ENCODE measurements at places on chromosomes 5 and 9.

- DNase-seq = no peak
Measured at GRCh38 chr9:32136700-32137339, 247.6 kb upstream of the ACO1 start.

DNA sequence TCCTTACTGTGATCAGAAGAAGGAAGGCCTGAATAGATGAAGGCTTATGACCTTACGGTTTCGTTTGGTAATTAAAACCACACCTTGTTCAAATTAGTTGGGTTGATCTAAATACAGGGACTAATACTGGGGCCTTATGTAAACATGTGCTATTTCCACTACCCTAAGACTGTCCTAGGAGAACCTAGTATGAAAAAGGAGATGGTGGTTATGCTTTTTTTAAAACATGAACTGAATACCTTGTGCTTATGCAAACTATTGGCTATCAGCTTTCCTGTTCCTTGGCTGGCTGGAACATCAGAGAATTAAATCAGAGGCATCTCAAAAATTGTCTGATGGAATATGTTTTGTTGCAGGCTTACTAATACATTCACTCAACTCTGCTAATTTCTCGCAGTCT, 3.9 kb downstream of the MYOT start:
- no peak for DNase-seq

DNA sequence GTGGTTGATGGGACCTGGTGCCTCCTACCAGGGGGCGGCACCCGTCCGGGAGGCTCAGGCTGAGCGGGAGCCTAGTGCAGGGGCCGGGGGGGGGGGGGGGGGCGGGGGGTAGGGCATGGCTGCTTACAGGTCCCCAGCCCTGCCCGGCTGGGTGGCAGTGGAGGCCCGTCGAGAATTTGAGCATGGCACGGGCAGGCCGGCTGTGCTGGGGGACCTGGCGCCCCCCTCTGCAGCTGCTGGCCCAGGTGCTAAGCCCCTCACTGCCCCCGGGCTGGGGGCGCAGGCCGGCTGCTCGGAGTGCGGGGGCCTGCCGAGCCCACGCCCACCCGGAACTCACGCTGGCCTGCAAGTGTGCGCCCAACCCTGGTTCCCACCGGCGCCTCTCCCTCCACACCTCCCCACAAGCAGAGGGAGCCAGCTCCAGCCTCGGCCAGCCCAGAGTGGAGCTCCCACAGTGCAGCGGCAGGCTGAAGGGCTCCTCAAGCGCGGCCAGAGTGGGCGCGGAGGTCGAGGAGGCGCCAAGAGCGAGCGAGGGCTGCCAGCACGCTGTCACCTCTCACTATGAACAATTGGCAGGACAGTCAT, 77.7 kb downstream of the LMNB1 start:
- no peak for DNase-seq

GRCh38 chr5:58793888-58794657, 211.2 kb downstream of the RAB3C start:
- DNase-seq = no peak

DNA sequence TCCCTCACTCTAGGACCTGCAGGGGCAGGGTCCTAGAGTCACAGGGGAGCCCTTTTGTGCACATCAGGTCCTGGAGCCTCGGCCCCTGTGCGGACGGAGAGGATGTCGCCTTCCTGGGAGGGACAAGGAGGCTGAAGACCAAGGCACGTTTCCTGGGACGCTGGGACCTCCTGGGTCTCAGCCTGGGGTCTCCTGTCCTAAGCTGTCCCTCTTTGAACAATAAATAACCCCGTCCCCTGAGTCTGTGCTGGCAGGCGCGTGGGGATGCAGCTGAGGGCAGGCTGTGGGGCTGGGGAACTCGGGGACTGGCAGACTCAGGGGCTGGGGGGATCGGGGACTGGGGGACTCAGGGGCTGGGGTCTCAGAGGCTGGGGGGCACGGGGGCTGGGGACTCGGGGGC, 31.1 kb downstream of the PAEP start:
- DNase-seq = no peak

- no peak for DNase-seq
Measured at GRCh38 chr5:111840036-111840674, 83.2 kb upstream of the NREP start.

DNA sequence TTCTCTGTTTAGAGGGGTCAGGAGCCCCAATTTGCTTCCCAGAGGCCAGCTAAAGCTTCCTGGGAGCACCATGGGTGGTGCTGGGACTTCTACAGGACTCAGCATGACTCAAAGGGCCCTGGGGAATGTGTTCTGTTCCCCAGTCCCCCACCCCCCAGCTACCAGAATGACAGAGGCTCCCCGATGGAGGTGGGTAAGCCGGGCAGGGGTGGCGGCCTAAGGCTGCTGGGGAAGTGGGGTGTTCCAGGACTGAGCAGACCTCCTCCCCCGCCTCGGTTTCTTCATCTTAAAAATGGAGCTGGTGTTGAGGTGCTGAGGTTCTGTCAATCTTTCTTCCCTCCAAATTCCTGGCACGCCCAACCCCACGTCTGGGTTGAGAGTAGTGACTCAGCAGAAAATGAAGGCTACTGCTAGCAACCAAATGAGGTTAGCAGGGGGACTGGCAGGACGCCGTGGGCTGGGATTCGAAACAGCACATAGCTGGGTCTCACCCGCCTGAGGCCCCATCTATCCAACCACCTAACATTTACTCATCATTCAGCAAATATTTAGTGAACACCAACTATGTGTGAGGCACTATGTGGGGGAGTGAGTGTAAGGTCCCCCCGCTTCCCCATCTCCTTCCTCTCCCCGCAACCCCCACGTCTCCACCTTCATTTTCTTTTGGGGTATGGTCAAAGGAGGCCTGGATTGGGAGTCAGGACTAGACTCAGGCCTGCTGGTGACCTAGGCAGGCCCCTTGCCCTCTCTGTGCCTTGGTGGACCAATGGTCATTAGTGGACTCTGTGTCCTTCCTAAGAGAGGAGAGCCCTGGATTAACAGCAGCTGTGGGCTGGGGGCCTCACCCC, 50.2 kb downstream of the C9orf50 start:
- DNase-seq = no peak

- DNase-seq = no peak
Measured at GRCh38 chr5:74679966-74680365, 5.1 kb upstream of the HEXB start.

- no peak for DNase-seq
Measured at GRCh38 chr9:129021091-129021490, 7.0 kb downstream of the SH3GLB2 start.

GRCh38 chr9:121634329-121635261, 16.8 kb upstream of the DAB2IP start:
- no peak for DNase-seq

DNA sequence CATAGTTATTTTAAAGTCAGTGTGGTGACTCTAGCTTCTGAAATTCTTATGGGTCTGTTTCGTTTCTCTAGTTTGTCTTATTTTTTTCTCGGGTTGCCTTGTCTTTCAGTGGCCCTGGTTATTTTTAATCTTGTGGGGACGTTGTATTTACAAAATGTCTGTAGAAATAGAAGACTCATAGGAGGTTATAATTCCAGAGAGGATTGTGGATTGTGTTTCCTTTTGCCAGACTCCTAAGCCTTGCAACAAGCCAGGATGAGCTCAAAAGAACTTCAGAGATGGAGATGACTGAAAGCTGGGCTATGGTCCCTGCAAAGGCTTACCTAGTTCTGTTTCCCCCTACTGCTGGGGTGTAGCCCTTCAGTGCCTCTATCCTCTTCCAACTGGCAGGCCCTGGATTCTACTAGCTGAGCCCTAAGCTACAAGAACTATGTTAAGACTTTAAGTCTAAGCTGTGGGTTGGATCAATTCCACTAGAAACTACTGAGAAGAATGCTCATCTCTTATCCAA, 32.2 kb upstream of the LECT2 start:
- no peak for DNase-seq

- no peak for DNase-seq
Measured at GRCh38 chr9:136003411-136004218, 42.4 kb upstream of the UBAC1 start.

DNA sequence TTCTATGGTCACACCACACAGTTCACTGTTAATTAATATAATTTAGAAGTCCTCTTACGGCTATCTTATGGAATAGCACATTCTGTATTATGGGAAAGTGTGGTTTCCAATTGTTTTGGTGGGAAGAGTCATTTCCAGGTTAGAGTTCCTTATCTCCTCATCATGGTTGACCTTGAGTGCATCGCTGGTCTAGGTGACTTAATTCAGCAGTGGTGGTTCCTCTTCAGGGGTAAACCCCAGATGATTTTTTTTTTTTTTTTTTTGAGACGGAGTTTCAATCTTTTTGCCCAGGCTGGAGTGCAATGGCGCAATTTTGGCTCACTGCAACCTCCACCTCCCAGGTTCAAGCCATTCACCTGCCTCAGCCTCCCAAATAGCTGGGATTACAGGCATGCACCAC, 106.9 kb downstream of the UGCG start:
- DNase-seq = no peak

DNA sequence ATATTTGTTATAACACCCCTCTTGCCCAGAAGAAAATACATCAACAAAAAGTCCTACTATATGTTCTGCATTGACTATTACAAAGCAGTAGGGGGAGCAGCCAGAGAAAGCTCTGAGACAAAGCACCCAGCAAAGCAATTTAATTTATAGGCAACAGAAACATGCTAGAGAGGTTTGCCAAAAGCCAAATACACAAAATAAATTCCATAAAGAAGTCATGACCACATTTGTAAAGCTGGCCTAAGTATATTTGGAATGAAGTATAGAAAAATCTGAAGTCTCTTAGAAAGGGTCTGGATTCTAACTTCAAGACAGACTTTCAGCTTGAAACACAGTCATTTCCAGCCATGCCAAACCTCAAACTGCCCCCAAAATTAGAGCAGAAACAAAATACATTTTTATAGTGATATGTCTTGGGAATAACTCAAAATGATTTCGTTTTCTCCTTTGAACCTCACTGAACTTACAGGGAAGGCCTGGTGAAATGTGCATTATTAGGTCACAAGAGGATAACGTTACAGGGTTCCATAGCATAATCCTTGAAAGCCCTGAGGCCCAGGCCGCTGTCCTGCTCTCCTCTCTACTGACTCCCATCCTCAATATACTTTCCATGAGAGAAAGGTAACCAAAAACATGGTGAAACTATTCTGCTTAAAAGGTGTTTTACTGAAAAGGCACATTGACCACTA, 451.8 kb downstream of the RAB3C start:
- no peak for DNase-seq

DNA sequence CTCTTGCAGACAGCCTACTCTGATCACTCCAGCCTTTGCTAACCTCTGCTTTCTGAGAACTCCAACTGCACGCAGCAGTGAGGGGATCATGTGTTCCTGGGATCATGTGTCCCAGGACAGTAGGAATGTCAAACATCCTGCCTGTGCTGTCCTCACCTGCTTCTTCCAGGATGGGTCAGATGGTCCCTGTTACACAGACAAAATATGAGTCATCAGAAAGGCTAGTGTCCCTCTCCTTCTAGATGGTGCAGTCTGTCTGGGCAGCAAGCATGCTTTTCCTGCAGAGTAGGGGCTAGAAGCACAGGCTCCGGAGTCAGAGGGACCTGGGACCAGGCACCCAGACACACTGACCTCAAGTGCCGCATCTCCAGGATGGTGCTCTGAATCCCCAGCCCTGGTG, 20.1 kb upstream of the SLC25A48 start:
- DNase-seq = no peak

DNA sequence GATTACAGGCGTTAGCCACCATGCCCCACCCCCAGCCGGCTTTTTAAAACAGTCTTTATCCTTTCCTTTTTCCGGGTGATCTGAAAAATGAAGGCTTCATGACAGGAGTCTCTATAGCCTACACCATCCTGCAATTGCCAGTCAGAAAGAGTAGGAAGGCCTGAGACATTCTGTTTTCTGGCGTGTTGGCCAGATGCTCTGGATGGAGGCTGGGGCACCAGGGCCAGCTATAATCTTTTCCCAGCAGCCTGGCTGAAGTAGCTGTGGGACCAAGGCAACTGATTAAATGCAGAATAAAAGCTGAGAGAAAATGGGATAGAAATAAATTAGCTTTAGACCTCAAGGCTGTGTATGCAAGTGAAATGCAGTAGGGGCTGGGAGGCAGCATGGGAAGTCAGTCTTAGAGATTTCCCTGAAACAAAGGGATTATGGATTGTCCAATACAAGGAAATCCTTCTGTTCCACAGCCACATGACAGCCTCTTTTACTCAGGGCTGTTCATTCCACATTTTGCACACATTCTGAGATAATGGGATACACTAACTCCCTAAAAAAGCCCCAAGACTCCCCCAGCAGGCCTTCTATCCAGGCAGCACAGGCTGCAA, 116.0 kb upstream of the LRRTM2 start:
- no peak for DNase-seq

- no peak for DNase-seq
Measured at GRCh38 chr9:28927691-28928090, 1354.4 kb upstream of the C9orf72 start.

- DNase-seq = no peak
Measured at GRCh38 chr9:105861972-105862371, 167.6 kb downstream of the TMEM38B start.

DNA sequence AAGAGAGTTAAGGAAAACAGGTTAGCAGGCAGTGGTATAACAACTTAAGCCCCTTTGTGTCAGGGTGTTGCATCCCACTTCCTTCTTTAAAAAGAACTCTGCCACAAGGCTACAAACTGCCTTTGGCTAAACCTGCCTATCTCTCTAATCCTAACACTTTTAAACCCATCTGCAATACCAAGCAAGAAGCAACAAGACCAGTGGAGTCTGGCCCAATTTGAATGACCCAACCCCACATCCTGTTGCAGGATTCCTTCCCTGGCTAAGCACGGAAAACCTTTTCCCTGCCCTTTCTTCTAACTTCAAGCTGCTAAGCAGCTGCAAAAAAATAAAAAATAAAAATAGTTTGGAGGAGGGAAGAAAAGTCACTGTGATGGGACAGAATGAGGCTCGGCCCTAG, 27.1 kb downstream of the ABCA1 start:
- DNase-seq = no peak

GRCh38 chr9:133459476-133460404, at the start of gene CACFD1:
Gene CACFD1 (plus strand): TSS chr9:133459978. CDS start chr9:133460067, 89 bp downstream.
- peak; percentile 75 for DNase-seq

- DNase-seq = no peak
Measured at GRCh38 chr5:38660194-38660668, 103.8 kb upstream of the LIFR start.

DNA sequence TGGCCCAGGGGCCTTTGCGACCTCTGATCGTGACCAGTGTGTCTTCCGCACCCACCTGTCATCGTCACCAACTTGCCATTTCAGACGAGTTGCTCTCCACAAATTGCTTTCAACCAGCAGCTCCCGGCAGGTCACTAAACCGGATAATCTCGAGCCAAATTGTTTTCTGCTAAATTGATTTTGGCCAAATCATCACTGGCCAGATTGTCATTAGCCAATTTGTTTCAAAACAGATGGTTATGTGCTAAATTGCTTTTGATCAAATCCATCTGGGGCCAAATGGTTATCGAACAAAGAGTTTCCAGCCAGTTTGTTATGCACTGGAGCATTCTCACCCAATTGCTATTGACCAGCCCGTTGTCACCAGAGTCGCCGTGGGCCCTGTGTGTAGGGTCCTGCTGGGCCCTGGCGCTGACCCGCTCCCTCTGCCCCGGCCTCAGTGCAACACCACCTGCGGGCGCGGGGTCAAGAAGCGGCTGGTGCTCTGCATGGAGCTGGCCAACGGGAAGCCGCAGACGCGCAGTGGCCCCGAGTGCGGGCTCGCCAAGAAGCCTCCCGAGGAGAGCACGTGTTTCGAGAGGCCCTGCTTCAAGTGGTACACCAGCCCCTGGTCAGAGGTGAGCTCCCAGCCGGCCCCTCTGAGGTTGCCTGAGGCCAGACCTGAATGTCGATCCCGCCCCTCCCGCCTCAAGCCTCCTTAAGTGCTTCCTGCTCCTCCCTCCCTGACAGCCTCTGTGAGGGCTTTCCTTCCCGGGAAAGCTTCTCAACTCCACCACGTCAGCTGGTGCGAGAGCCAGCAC, 35.6 kb downstream of the ADAMTSL2 start:
- no peak for DNase-seq

Data from stimulated activated CD8-positive, alpha-beta memory T cell treated with anti-CD3 and anti-CD28 coated beads, Interleukin-7, amount 100 ng/mL, for 1 hour (primary cell).